ENCODE measurements at places on chromosomes 3 and 15. TPM values are rescaled to one million over a fixed set of nuclear protein-coding genes. Genes with fewer than 3 reads are reported as not detected.

Gene NXPE3
- 3.0 TPM for total RNA-seq

Gene LNP1
- total RNA-seq, result 3.1 TPM

Gene CCPG1
- 69.8 TPM for total RNA-seq

Gene KLHL6
- 0.13 TPM for total RNA-seq

Gene ROBO2
- total RNA-seq, result 32.3 TPM

Gene CAPN3
- total RNA-seq, result 659 TPM

Gene VPS39
- 33.1 TPM for total RNA-seq

Gene NSUN3
- 13.5 TPM for total RNA-seq

Gene UBA3
- total RNA-seq, result 63.8 TPM

Gene LRRFIP2
- 54.5 TPM for total RNA-seq

Gene AHSG
- not detected for total RNA-seq

Gene ERICH6
- total RNA-seq, result not detected

Gene CCDC13
- total RNA-seq, result not detected

Gene NR2E3
- not detected for total RNA-seq

Gene LRTM1
- not detected for total RNA-seq

Gene SPINK8
- total RNA-seq, result not detected

Gene ATXN7
- 5.8 TPM for total RNA-seq

Gene ZMYND10
- total RNA-seq, result 0.61 TPM

Gene CYP8B1
- total RNA-seq, result not detected

Gene SERPINI1
- total RNA-seq, result 14.6 TPM

Gene NOX5
- 4.0 TPM for total RNA-seq

Gene CACNA2D2
- total RNA-seq, result 0.80 TPM

Gene C3orf22
- total RNA-seq, result not detected

Gene A4GNT
- not detected for total RNA-seq

Gene GOLGA8S
- not detected for total RNA-seq

Gene TEX264
- total RNA-seq, result 124 TPM

Gene GP9
- not detected for total RNA-seq

Gene COL6A6
- 0.11 TPM for total RNA-seq

Gene PPP4R2
- total RNA-seq, result 65.4 TPM

Gene CLDN11
- total RNA-seq, result not detected

Gene MAPKBP1
- 14.7 TPM for total RNA-seq

Gene SCAMP2
- total RNA-seq, result 14.2 TPM

Gene TXNRD3
- total RNA-seq, result 9.4 TPM

Gene IGDCC3
- total RNA-seq, result 0.24 TPM

Gene C15orf62
- not detected for total RNA-seq

Gene LRRC49
- 1.1 TPM for total RNA-seq

Gene DNAH1
- 0.74 TPM for total RNA-seq
